ENCODE measurements at places on chromosomes 5 and 9.

DNA sequence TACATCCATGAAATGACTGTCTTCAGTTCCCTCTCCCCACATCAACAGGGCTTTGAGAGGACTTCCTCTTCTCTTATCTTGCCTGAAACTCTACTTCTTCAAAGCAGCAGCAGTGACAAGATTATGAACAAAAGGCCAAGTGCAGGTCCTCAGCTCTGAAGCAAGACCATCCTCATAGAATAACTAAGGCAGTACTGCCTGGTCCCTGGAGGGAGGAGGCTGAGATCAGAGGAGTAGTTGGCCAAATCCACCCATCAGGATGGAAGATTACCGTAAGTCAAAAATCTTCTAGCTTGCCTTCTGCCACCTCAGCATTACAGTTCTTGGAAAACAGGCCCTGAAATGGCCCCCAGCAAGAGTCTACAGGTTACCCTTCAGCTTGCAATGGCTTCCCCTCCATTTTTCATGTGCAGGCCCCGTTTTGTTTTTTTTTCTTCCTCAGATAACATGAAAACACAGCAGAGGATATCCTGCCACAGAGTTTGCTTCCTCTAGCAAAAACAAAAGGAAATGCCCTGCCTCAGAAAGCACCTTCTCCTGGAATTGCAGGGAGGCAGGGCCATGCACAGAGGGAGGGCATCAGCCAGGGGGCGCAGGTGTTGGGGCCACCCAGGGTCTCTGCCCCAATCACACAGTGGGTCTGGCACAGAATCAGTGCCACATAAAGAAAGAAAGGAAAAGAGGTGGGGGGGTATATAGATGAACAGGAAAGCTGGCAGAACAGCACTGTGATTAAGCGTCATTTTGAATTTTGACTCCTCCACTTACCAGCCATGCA lies 40.0 kb downstream of the KLHL3 start:
- no peak for DNase-seq

- DNase-seq, result no peak
Observed at GRCh38 chr5:37831821-37832534, 7.9 kb downstream of the GDNF start.

DNA sequence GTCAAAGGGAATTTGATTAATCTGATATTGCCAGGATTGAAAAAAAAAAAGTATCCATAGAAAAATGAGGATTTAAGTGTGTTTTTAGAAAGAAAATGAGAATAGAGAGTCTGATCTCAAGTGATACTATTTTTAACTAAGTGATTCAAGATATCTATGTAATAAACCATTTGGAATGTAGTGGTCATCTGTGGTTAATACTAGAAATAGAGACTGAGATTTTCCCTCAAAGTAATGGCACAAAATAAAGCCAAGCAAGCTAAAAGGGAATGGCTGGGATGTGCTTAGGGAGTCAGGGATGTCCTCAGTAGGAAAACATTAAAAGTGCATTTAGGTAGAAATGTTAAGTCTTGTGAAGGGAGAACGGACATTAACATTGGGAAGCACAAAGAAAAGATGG lies 90.6 kb downstream of the FBXO4 start:
- DNase-seq, result peak; percentile 54

DNA sequence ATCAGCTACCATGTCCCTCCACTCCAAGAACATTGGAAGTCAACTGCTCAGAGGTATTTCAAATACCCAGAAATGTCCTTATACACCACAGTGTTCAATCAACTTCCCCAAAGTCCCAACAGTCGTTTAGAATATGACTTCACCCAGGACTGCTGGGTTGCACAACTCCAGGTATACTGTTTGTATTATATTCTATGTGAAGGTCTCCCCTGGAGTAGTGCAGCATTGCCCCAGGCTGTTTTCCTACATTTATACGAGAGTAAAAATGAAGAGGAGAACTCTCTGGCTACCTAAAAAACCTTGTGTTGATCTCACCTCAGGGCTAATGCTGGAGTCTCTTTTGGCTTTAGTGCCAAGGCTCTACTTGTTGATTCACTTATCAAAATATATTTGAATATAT lies 183.6 kb upstream of the MAP3K1 start:
- no peak for DNase-seq

GRCh38 chr9:5841771-5842573 lies 9.1 kb upstream of the ERMP1 start:
- DNase-seq, result no peak

DNA sequence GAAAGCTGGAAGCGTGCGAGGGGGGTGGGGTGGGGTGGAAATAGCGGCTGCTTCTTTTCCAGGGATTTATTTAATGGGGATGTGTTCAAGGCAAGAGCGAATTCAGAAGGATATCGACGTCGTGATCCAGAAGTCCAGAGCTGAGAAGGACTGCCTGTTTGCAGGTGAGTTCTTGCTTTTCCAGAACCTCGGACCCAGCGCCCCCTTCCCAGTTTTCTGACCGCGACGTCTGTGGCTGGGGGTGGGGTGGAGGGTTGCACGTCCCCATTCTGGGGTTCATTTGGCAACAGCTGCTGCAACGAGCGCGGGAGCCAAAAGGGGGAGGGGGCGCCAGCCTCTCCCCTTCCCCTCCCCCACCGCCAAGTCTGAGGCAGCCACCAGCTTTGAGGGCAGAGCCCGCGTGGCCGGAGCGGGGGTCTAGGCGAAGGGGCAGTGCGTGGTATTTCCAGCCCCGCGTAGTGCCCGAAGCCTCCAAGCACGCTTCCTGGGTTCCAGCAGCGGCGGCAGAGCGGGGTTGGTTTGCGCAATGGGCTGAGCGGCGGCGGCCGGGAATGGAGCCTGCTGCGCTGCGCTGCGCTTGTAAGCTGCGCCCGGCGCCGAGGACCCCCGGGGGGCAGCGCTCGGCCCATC lies 701 bp downstream of the PARP8 start:
- DNase-seq, result no peak

GRCh38 chr5:179404321-179405053 lies 59.2 kb upstream of the ADAMTS2 start:
- DNase-seq, result peak; percentile 58

- DNase-seq, result no peak
Observed at GRCh38 chr5:103745353-103746065, 182.9 kb upstream of the NUDT12 start.

GRCh38 chr9:36163049-36163785 lies 6.0 kb upstream of the CCIN start:
- peak; percentile 10 for DNase-seq

GRCh38 chr9:16816011-16816410 lies 54.5 kb downstream of the BNC2 start:
- no peak for DNase-seq

DNA sequence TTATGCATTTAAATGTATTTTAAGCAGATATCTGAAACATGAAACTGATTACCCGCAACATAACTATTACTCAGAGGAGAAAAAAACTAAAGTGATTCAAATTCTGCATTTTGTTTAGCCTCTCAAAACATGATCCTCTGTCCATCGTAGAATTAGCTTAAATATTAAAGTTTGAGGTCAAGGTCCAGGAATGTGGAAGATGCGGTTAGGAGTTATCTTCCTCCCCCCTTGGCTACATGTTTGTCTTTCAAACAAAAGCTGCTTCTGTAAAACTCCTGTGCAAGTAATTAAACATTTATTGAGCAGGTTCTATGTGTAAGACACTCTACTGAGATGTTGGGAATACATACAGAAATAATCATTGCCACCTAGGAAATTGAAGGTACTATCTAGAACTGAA lies 175.0 kb upstream of the ISL1 start:
- no peak for DNase-seq

DNA sequence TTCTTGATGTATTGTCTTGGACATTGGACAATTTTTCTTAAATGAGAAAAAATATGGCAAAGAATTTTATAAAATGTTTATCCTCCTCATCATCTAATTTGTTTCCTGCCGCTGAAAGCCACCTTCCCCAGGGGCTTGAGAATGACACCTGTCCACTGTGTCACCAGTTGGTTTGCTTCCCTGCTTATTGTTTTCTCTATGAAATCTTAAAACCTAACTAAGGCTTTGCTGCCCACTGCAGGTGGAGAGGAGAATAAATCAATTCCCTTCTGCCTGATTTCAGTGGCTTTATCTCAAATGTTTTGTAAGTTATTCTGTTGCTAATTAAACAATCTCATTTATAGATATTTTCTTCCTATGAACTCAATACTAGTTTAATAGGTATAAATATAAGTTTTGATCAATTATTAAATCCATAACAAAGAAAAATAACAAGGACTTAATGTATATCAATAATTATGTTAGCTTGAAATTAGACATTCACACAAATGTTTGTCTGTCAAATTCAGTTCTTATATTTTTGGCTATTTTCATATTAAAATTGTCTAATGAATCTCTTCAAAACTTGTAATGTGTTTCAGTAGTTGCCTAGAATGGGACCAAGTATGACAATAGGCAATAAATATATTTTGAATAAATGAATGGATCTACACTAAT lies 822.5 kb downstream of the PTPRD start:
- no peak for DNase-seq

DNA sequence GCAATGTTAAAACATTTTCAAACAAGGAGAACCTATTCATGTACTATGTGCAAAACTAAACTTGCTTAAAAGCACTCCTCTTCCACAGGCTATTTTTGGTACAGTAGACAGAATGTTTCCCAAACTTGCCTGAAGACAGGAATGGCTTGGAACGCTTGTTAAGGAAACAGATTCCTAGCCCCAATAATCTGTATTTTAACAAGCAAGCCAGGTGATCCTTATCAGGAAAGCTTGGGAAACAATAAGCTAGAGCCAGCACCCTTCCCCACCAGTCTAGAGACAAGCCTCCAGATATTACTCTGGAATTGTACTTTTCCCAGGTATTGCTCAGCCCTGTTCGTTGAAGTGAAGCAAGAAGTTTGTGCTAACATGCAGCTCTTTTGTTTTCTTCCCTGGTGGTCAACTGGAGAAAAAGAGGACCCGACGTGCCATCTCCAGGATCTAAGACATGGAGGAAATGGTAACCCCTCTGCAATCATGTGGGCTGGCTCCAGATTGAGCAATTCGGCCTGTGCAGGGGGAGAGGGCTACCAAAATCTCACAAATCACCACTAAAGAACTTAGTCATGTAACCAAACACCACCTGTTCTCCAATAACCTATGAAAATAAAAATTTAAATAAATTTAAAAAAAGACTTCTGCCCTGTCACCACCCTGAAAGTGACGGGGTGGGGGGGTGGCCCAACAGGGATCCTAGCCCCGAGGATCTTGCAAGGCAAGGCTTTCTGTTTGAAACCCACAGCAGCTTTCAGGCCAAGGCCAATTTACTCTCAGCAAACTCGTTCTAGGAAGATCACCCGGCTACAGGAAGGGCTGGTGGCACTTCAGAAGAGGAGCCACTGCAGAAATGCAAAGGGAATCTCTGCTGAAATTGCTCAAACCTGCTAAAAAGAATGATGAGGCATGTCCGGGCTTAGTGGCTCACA lies 48.6 kb downstream of the SHB start:
- no peak for DNase-seq

GRCh38 chr5:177111720-177112394 lies 21.7 kb upstream of the NSD1 start:
- DNase-seq, result peak; percentile 64

DNA sequence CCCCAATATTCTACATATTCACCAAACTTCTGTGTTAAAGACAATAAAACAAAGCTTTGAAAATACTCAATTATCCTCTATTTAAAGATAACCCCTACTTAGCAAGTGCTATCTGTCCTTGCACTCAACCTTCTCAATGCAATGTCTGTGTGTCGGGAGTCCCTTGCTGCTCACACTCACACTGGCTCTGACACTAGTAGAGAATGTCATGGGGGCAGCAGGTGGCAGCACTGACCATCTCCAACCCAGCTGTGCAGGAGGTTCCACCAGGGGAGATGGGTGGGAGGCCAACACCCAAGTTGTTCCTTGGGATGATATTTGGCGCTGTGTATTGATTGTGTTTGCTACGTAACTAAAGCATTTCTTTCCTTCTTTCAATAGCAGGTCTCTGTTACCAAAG lies 59.4 kb upstream of the SIMC1 start:
- no peak for DNase-seq

GRCh38 chr9:72203205-72203803 lies 54.1 kb downstream of the GDA start:
- DNase-seq, result peak; percentile 51

GRCh38 chr5:147913786-147914185 lies 7.4 kb upstream of the C5orf46 start:
- no peak for DNase-seq

GRCh38 chr5:41637424-41637823 lies 127.0 kb upstream of the PLCXD3 start:
- DNase-seq, result no peak

- DNase-seq, result no peak
Observed at GRCh38 chr9:97592126-97592525, 41.0 kb downstream of the TSTD2 start.

- DNase-seq, result no peak
Observed at GRCh38 chr9:12790883-12791282, 16.1 kb downstream of the LURAP1L start.

DNA sequence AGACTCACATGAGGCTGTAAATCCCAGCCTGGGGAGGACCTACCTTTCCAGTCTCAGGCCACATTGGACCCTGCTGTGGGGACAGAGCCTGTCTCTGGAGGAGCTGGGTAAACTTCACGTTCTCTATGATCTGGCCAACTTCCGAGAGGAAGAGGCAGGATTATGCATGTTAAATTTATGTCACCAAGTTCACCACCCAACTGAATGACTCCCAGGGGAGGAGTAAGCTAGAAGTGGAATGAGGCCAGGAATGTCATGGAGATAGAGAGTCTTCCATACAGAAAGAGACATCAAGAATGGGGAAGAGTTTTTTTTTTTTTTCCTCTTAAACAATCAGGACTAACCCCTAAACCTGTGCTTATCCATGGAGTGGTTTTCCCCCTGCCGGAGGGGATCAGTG lies 90.3 kb upstream of the PALM2AKAP2 start:
- no peak for DNase-seq

DNA sequence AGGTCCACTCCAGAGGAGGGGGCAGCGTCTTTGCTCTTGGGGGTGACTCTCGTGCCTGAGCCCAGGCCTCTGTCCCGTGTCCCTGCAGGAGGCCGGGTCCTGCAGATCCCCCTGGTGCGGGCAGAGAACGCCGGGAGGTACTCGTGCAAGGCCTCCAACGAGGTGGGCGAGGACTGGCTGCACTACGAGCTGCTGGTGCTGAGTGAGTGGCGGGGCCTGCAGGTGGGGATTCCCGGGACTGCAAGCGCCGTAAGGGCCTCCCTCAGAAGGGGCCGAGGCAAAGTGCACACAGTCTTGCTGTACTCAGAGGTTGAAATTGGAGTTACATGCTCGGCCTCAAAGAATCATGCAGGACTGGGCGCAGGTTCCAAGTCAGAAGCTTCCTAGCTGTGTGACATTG lies 62.7 kb upstream of the ASS1 start:
- no peak for DNase-seq

DNA sequence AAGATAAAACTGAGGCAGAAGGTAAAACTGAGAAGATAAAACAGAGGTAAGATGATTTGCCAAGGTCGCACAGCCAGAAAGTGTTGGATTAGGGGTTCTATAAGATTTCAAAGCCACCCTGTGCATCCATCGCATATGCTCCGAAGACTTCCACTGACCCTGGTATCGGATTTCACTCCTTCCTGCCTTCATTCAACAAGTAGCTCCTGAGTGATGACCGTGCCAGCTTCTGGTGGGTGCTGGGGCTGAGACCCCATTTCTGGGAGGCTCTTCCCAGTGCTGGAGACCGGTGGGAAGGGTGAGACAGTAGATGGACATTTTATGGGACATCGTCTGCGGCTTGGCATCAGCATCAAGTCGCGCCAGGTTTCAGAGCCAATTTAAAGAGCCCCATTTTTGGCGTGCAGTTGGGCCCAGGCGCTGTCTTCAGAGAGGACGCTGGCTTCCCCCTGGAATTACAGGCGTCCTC lies 53.7 kb upstream of the DAB2IP start:
- no peak for DNase-seq

GRCh38 chr5:179281694-179282093 lies 63.6 kb downstream of the ADAMTS2 start:
- DNase-seq, result no peak

All from AG08395 (cell line).